ENCODE measurements at places on chromosomes 4 and X. TPM values are rescaled to one million over a fixed set of nuclear protein-coding genes. Genes with fewer than 3 reads are reported as not detected.

GDI1 gene
- polyA plus RNA-seq: 94.8 TPM

SLC9B1 gene
- 0.79 TPM for polyA plus RNA-seq

DDX53 gene
- not detected for polyA plus RNA-seq

SLC25A14 gene
- polyA plus RNA-seq: 6.7 TPM

HSFX3 gene
- not detected for polyA plus RNA-seq

GYPE gene
- 1.7 TPM for polyA plus RNA-seq

FOXP3 gene
- 0.12 TPM for polyA plus RNA-seq

Data from adipose tissue (tissue), 3 donors.